Cortex of kidney (tissue), 1 donor: ENCODE measurements at places on chromosomes 16 and 17.

DNA sequence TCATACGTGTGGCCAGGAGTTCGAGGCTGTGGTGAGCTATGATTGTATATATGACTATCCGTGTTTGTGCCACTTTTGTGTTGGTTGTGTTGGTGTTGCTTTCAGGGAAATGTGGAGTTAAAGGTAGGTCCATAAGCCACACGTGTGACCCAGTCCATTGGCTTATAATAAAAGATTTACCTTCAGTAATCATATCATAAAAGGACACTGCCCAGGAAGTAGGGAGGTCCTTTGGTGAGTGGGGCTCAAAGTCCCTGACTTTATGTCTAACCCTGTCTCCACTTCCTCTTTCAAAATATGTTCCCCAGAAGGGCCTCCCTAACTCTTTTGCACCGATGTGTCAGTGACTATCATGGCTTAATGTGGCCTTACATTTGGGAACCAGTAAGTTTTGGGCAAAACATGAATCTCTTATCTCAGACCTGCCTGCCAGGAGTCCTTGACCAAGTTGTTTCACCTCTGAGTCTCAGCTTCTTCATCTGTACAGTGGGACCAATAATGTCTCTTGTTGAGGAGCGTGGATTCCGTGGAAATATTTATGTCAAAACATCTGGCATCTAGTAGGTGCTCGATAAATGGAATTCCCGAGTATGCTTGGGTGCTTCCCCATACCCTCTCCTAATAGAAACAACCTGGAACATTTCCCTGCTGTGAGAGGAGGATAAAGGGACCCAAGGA lies 4.8 kb downstream of the TNP2 start:
- no peak for DNase-seq

DNA sequence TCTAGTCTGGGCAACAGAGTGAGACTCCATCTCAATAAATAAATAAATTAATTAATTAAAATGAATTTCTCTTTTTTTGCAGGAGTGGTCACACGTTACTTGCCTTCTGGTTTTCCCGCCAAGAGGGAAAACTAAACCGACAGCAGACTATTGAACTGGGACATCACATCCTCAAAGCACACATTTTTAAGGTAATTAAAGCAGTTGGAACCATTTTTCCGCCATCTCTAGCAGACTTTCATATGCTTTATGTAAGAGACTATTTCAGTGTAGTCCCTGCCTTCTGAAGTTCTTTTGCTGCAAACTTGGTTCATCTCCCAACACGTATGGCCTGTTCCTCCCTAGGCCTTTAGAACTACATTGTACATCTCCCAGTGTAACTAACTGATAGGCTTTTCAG lies 66.5 kb downstream of the CYB561 start:
- DNase-seq: no peak

DNA sequence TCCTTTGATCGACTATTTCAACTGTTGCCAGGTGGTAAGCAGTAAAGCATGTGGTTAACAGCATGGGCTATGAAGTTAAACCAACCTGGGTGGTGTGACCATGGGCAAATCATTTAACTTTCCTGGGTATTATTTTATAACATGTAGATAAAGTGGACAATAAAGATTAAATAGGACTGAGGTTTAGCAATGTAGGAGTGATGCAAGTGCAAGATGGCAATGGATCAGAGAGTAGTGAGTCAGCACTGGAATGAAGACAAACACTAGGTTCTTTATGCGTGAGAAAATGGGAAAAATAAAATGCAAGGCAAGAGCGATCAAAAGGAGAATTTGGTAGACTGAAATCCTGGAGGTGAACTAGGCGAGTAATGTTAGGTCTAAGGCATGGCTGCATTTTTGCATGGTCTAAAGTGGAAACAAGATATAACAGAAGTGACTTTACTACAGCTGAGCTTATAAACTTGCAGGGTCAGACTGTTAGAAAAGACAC lies 222.4 kb upstream of the AXIN2 start:
- DNase-seq: no peak

GRCh38 chr17:40113110-40113906 lies 8.5 kb upstream of the MSL1 start:
- no peak for DNase-seq

- no peak for DNase-seq
These were observed 646.1 kb downstream of the CDH11 start for GRCh38 chr16:64475627-64476351.

- DNase-seq: no peak
These were observed at the start of gene SNX20 for GRCh38 chr16:50681021-50681885. Gene SNX20, minus strand, starts transcription at chr16:50681312. Its CDS starts 3,786 bp downstream, at chr16:50677526.

GRCh38 chr17:16293931-16294330 lies 59.3 kb downstream of the CENPV start:
- no peak for DNase-seq
